ENCODE measurements at places on chromosomes 3 and 15.

- DNase-seq, result no peak
These were observed 118.3 kb upstream of the NEO1 start for GRCh38 chr15:72933976-72934375.

DNA sequence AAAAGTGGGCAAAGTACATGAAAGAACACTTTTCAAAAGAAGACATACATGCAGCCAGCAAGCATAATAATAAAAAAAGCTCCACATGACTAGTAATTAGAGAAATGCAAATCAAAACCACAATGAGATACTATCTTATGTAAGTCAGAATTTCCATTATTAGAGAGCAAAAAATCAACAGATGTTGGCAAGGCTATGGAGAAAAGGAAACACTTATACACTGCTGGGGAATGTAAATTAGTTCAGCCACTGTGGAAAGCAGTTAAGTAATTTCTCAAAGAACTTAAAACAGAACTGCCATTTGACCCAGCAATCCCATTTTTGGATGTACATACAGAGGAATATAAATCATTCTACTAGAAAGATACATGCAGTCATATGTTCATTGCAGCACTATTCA is 360.7 kb downstream of the NSUN3 start:
- no peak for DNase-seq

GRCh38 chr3:178804606-178805005 is 267.0 kb downstream of the ZMAT3 start:
- DNase-seq, result no peak

DNA sequence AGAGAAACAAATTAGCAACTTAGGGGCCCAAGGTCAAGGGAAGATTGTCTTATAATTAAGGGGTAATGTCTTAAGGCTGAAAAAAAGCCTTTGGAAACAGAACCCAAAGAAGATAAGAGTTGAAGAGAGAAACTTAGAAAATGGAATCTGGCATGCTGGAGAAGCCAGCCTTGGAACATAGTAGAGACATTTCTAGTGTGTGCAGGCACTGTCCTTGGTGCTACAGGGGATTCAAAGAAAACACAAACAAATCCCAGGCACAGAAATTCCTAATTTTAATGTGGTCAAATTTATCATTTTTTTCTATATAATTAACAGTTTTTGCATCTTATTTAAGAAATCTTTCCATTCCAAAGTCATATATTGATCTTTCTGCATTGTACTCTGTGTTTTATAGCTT is 89.4 kb downstream of the NR1D2 start:
- no peak for DNase-seq

DNA sequence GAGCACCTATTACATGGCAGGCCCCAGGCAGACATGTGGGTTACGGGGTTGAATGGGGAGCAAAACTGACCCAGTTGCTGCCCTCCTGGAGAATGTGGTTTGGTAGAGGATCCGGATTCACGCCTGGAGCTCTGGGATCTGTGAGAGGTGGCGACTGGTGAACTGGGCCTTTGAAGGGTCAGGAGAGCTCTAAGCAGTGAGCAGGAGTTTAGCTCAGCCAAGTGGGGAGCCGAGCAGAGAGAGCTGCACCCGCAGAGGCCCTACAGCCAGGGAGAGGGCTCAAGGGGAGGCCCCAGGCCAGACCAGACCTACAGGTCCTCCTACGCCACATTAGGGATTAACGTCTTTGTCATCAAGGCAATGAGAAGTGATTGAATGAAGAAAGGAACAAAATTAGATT is 179.8 kb upstream of the TLE3 start:
- no peak for DNase-seq

- no peak for DNase-seq
These were observed 13.4 kb upstream of the SELENOT start for GRCh38 chr3:150589759-150590158.

DNA sequence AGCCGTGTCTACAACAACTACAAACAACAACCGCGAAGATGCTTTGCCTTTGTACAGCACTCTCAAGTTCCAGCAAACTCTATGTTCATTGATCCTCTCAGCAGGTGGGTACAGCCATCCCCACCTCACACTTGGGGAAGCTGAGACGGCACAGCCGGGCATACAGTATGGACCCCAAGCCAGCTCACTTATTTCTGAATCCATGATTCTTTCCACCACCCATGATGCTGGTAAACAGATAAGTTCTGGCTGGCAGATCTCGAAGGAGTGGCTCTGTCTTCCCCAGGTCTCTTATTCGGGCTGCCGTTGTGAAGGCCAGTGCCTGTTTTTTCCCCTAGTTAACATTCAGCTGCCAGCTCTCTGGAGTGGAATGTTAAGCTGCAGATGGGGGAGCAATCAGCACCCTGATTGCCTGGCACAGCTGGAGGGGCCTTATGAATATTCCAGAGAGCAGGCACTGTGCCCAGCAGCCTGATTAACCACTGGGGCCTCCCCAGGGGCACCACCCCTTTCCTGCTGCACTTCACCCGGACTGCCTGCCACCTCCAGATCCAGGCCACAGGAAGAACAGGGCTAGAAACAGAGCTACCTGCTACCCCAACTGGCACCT is 73.2 kb downstream of the CORO2B start:
- no peak for DNase-seq

DNA sequence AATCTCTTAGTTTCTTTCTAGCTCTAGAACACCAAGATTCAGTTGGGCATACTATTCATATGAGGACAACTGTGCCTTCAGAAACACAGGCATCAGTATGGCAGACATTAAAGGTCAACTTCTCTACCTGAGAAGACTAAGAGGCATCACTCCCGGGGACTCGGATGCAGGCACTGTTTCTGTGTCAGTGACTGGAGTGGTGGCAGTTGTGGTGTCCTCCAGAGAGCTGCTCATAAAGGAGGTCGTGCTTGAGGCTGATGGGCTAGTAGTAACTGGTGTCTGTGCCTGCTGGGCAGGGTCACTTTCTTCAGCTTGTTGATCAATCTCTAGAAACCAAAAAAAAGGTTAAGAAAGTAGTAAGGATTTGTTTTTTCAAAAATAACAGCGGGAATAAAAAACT is 75.2 kb downstream of the FBXL22 start:
- DNase-seq, result no peak

GRCh38 chr3:151935446-151935845 is 62.0 kb downstream of the SUCNR1 start:
- DNase-seq, result no peak

DNA sequence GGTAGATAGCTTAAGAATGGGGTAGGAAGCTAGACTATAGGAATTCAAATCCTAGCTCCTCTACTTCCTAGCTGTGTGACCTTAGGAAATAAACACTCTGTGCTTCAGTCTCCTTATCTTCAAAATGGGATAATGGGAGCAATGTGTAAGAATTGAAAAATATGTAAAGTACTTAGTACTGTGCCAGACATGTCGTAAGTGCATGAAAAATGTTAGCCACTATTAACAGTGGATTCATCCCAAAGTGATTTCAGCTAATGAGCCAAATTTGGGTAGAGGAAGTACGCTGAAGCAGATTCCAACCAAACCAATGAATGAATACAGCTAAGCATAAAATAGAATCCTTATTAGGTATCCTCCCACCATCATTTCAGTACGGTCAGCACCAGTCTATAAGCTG is 192.1 kb downstream of the RORA start:
- DNase-seq, result no peak

DNA sequence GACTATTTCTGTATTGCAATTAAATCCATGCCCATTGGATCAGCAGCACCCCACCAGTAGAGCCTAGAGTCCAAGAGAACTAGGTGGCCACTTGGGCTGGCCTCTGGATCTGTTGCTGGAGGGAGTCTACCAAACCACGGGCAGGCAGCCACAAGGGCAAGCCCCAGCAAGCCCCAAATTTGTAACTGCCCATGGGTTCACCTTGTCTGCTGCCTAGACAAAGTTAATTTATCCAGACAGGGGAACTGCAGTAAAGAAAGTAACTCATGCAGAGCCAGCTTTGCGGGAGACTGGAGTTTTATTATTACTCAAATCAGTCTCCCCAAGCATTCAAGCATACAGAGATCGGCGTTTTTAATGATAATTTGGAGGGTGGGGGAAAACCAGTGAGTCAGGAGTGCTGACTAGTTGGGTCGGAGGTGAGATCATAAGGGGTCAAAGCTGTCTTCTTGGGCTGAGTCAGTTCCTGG is 74.0 kb upstream of the TERB2 start:
- peak; percentile 46 for DNase-seq

DNA sequence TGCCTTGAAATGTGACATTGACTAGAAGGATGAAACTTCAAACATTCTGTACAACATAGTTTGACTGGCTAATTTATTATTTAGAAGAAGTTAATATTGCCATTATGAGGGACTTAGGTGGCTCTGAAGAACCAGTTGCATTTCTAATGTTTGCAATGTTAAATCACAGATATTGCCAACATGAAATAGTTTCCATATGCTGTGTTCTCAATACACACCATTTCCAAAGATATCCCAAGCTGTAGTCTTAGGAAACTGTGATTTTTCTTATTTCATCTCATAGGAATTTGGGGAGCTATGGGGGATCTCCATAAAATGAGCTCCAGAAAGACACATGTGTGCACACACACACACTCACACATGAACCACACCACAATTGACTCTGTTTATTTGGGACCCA is 36.3 kb downstream of the ALG1L2 start:
- DNase-seq, result no peak

GRCh38 chr3:12984023-12984823 is 89.0 kb downstream of the IQSEC1 start:
- peak; percentile 61 for DNase-seq

DNA sequence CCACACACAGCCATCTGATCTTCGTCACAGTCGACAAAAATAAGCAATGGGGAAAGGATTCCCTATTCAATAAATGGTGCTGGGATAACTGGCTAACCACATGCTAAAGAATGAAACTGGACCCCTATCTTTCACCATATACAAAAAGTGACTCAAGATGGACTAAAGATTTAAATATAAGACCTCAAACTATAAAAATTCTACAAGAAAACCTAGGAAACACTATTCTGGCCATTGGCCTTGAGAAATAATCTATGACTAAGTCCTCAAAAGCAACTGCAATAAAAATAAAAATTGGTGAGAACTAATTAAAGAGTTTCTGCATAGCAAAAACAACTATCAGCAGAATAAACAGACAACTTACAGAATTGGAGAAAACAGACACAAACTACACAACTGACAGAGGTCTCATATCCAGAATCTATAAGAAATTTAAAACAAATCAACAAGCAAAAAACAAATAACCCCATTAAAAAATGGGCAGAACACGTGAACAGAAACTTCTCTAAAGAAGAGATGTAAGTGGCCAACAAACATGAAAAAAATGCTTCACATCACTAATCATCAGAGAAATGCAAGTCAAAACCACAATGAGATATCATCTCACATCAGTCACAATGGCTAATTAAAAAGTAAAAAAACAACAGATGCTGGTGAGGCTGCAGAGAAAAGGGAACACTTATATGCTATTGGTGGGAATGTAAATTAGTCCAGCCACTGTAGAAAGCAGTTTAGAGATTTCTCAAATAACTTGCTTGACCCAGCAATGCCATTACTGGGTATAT is 104.0 kb downstream of the NR1I2 start:
- no peak for DNase-seq

DNA sequence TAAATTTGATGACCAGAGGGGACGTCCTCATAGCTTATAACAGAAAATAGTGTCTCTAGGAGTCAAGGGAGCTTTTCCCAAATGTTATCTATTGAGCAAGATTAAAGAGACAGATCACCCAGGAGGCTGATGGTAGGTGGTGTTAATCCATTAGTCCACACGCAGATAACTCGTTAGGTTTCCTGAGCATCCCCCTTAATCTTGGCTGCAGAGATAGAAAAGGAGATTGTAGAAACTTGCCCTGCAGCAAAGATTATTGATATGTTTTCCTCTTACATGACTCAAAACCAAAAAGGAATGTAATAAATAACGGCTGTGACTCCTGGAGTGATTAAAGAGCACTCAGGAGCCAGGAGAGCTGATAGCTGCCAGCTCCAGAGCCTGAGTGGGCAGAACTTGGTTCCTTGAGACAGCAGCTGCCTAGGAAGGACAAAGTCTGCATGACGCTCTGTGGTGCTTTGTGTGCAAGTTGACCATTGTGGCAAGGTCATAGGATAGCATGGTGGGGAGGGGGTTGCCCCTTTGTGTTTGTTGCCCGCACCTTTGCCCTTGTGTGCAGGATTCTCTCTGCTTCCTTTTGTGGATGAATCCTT is 234.8 kb downstream of the PTPRG start:
- no peak for DNase-seq

DNA sequence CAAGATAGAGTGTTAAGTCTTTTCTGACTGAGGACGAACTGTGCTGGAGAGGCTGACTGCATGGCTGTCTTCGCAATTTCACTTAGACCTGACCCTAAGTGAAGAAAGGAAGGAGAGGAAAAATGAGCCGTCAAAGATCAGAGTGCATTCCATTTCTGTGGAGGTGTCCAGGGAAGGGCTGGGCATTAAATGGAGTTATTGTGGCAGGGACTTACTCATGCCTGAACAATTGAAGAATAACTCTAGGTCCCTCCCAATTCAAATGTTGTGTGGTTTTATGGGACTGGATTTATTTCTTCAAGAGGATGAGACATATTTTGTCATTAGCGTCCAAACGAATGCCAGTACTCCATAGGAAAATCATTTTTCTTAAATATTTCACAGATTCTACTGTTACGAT is 187.3 kb upstream of the CFAP20DC start:
- DNase-seq, result no peak

GRCh38 chr3:57069503-57069902 is 9.0 kb downstream of the SPATA12 start:
- DNase-seq, result no peak

- DNase-seq, result no peak
These were observed 4.8 kb upstream of the CDAN1 start for GRCh38 chr15:42741710-42742109.

- DNase-seq, result no peak
These were observed 467.7 kb downstream of the GABRG3 start for GRCh38 chr15:27438403-27439375.

DNA sequence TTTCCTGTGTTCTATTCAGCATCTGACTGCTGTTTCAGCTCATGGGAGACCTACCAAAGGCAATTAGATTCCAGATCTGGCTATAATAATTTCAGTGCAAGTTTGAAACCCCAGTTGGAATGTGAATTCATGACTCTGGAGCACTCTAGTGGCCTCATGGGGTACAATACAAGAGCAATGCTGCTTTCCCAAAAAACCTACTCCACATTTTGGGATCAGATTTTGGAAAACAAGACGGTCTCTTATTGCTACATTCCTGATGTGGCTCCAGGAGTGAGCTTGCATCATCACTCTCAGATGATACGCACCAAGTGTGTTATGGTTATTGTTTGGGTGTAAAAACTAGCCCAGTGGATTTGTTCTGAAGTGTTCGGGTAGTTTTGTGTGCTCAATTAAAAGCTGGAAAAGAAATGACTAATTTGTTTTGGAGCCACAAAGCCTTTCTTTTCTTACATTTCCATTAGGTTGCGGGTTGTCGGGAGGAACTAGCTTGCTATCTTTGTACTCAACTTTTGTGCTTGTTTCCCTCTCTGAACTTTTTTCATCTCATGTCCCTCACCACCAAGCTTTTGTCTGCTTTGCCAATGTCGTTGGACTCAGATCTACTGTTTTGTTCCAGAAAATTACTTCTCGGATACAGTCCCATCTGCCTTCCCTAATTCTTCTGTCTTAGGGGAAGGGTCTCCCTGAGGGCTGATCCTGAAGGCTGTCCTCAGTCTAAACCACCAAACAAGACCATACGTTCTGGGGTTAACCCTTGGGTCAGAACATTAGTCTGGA is 272.1 kb downstream of the BBX start:
- no peak for DNase-seq

Measured in activated T-cell treated with anti-CD3 and anti-CD28 coated beads for 24 hours (primary cell).